ENCODE measurements at places on chromosomes 12 and 14.

DNA sequence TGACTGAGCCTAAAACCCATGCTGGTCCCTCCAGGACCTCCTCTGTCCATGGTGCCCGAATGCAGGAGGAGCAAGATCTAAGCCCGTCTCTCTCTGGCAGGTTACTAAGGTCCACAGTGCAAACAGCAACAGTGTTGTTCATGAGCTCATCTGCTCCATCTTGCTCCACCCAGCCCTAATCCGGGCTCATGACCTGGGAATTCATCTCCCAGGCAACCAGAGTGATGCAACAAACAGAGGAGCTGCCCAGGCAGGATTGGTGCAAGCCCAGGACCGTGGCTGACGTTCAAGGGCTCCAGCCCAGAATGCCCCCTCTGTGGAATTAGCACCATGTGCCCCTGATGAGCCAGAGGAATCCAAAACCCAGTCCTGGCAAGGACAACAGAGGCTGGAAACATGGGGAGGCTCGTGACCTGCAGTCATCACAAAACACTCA lies 29.9 kb downstream of the HSPB8 start:
- DNase-seq: no peak

- no peak for DNase-seq
Observed at GRCh38 chr14:50012644-50013043, 103.7 kb downstream of the VCPKMT start.

DNA sequence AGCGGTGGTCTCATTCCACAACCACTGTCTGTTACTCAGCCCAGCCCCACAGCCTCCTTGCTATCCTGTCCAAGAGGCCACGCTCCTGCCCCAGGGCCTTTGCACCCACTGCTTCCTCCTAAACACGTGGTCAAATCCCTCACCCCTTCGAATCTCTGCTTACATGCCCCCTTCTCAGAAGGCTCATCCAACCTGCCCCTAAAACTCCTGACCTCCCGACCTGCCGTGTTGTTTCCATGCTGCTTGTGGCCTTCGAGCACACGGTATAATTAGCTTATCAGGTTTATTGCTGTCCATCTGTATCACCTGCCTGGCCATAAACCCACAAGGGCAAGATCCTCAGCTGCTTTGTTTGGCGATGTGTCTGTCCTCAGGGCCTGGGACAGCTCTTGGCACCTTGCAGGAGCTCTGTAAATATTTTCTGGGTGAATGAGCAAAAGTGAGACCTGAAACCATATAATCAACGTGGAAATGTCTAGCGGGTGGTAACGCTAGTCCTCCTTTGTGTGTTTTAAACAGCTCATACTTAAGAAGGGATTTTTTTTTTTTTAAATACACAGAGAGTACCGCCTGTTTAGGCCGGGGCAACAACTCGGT lies 36.0 kb downstream of the SCARB1 start:
- no peak for DNase-seq

DNA sequence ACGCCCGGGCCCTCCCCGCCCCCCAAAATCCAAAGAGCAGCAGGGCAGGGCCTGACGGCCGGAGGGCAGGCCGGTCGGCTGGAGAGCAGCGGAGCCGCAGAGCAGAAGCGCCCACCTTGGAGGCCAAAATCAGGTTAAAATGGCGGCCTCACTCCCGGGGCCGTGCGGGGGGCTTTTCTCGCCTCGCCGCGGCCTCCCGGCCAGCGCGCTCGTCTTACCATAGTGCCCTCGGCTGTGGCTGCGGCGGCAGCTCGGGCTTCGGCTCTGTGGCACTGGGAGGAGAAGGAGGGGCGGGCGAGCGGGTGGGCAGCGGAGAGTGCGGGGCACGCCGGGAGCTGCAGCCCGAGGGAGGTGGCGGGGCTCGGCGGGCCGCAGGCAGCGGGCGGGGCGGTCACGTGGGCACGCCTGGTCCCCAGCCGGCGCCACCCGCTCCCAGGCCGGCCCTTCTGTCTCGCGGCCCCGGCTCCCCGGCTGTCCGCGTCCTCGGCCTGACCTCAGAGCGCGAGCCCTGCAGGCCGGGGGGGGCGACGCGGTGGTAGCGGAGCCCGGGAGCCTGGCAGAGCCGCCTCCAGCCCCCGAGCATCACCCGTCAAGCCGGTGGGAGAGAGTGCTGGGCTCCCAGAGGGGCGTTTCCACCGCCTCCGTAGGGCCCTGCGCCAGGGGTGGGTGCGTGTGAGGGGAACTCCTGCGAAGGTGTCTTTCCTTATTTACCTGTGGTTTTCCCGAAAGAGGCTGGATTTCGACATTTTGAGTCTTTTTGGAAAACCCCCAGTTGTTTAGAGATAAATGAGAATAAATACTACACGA lies at the start of gene CFL2:
CFL2 (minus strand) TSS at position 274 of the 807 bp plus-strand sequence; CDS start at position 221, 53 bp downstream.
- peak; percentile 58 for DNase-seq

GRCh38 chr12:45725631-45726602 lies 3.6 kb upstream of the ARID2 start:
- peak; percentile 61 for DNase-seq

- DNase-seq: no peak
Observed at GRCh38 chr12:131113568-131114270, 160.0 kb downstream of the ADGRD1 start.

- DNase-seq: no peak
Observed at GRCh38 chr14:88553886-88554456, 836 bp downstream of the PTPN21 start.

DNA sequence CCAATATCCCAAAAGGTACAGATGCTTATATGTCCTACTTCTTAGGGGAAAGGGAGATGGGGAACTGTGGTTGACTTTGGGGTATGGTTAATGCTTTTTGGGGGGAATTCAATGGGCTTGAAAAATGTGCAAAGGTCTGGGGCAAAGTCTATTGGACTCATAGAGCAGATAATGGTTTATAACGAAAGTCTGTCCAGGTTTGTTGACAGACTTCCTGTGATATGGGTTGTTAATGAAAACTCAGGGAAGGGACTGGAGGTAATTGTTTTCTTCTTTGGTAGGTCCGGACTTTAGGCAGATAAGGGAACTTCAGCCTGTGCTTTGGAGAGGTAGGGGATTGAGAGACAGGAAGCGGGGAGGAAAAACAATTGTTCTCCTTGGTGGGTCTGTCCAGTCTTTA lies 46.2 kb upstream of the LTA4H start:
- DNase-seq: no peak

- no peak for DNase-seq
Observed at GRCh38 chr12:21276826-21277225, 57.9 kb downstream of the SLCO1A2 start.

DNA sequence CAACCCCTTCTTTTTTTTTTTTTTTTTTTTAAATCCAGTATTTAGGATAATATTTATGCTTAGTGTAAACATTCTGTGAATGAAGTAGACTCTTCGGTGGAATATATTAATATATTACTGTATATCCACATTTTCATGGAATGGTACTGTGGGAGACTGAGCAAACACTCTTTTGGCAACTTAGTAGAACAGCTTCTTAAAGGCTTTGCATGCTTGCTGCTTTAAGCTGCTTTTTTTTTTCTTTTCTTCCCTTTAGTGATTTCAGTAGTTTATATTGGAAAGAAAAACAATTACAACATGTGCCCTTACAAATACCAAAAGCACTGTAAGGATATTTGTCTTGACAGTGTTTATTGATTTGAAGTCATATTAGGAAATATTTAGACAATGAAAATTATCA lies 78.9 kb downstream of the AEBP2 start:
- no peak for DNase-seq

- no peak for DNase-seq
Observed at GRCh38 chr14:21226467-21226866, 42.8 kb downstream of the HNRNPC start.

- DNase-seq: no peak
Observed at GRCh38 chr14:46256381-46256780, 395.2 kb downstream of the RPL10L start.

GRCh38 chr14:56057767-56058166 lies 60.4 kb upstream of the PELI2 start:
- DNase-seq: no peak
